CD4-positive, alpha-beta T cell (primary cell): ENCODE measurements at places on chromosomes 3 and 15.

DNA sequence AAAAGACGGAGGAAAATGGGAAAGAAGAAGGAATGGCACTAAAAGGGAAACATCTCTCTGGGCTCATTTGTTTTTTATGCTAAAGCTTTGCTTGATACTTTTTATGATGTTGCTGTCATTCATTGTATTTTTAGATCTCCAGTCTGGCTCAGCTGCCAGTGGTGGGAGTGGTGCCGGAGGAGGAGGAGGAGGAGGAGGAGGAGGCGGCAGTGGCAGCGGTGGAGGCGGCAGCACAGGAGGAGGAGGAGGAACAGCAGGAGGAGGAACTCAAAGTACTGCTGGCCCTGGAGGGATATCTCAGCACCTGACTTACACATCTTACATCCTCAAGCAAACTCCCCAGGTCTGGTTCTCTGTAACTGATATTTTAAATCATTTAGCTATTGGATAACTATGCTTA is 49.6 kb downstream of the MAP6D1 start:
- DNase-seq: no peak

GRCh38 chr3:69339760-69340159 is 46.1 kb downstream of the FRMD4B start:
- no peak for DNase-seq

DNA sequence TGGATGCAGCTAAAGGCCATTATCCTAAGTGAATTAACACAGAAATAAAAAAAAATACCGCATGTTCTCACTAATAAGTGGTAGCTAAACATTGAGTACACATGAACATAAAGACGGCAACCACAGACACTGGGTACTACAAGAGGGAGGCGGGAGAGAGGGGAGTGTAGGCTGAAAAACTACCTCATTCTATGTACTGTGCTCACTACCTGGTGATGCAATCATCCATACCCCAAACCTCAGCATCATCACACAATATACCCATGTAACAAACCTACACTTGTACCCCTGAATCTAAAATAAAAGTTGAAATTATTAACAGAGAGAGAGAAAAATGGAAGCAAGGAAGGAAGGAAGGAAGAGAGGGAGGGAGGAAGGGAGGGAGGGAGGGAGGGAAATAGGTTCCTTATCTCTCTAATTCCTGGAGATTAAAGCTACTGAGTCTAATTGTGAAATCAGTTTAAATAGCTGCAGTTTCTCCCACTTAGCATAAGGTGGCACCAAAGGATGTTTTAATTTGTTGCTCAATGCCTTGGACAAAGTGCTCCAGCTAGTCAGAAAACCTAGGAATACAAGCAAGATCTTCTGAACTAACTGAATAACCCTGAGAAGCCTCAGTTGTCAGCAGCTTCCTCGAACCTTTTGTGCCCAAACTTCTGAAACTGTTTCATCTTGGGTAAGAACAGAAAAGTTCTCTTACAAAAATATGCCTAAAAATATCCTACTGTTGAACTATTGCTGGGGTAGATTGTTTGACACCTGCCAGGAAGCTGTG is 79.4 kb upstream of the ATP11B start:
- DNase-seq: no peak

GRCh38 chr15:92056875-92057274 is 203.4 kb downstream of the SLCO3A1 start:
- DNase-seq: no peak

DNA sequence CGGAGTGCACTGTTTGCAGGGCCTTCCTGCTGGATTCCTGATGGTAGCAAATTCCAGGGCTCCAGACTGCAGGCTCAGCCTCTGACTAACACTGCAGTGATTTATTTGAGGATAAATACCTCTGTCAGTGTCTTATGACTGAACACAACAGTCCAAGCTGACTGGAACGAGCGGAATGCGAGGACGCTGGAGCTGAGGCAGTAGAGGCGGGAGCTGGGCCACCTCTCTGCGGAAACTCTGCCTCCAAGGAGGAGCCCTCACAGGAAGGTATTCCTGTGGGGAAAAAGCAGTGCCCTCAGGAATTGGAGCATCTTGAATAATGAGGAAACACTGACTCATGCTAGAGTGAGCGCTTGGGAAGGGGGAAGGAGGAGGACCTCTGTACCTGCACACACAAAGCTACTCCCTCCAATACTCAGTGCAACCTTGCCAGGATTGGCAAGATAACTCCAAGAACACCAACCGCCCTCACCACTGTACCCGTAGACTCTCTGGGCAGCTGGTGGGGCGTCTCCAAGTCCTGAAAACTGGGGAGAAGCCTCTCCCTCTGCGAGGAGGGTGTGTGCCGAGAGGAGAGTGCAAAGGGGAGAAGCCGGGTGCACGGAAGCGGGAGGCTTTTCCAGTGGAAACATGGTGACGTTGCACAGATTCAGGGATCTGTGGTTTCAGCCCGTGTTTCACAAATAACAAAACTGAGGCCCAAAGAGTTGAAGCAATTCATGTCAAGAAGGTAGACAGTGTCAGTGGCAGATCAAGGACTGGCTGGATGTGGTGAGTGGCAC is 43.0 kb downstream of the VGLL4 start:
- DNase-seq: no peak

- no peak for DNase-seq
These were observed 33.1 kb downstream of the NBEAL2 start for GRCh38 chr3:47012342-47013230.

DNA sequence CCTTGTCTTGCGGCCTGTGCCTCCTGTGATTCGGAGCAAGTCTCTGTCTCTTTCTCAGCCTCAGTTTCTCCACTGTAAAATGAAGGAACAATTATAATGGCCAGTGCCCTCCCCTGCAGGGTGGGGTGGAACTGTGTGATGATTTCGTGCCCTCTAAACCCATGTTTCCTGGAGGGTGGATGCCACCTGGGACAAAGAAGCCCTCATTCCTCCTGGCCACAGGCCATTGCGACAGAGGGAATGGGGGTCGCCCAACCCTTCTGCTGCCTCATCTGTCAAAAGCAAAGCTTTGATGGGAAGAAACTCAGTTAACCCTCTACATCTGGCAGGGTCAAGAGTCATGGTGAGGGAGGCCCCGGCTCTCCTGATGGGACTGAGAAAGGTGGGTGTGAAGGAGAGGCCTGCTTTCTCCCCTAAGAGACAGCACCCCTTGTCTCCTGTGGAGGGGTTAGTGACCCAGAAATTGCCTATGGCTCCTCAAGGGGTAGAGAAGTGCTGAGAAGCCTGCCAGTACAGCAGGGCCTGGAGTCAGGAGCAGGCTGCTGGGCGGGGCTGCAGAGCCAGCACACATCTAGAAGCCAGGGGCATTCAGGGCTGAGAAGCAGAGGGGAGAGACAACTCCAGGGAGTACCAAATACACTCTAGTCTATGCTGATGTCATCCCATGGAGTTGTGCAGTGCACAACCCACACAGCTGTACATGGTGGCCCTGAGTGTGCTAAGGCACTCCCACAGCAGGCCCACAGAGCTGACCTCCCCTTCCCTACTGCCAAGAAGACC is 61.0 kb downstream of the PLXNA1 start:
- DNase-seq: no peak

- no peak for DNase-seq
These were observed 293.0 kb upstream of the SOX14 start for GRCh38 chr3:137471130-137471529.

DNA sequence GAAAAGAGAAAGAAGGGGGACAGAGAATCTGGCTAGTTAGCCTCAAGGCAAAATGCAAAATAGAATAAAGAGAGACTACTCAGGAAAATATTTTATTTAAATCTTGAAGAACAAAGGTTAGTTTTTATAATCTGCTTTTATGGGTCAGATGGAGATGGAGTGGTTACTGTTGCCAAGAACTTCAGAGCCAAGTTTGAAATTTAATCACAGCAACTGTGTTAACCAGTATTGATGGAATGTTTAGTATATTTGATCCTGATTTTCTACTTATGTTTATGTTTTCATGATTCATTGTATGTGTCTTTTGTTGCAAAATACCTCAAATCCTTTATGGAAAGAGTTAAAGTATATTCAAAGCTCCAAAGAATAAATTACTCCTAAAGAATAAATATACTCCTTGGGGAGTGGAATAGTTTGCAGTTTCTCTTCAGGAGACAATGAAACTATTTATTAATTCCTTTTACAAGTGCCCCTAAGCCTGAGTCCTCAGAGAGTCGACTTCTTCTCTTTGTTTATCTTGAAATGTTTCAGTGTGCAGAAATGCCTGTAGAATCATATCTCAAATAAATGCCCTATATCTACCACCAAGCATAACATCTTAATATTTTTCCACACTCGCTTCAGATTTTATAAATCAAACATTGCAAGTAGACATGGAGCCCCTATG is 60.9 kb upstream of the THSD4 start:
- DNase-seq: no peak

DNA sequence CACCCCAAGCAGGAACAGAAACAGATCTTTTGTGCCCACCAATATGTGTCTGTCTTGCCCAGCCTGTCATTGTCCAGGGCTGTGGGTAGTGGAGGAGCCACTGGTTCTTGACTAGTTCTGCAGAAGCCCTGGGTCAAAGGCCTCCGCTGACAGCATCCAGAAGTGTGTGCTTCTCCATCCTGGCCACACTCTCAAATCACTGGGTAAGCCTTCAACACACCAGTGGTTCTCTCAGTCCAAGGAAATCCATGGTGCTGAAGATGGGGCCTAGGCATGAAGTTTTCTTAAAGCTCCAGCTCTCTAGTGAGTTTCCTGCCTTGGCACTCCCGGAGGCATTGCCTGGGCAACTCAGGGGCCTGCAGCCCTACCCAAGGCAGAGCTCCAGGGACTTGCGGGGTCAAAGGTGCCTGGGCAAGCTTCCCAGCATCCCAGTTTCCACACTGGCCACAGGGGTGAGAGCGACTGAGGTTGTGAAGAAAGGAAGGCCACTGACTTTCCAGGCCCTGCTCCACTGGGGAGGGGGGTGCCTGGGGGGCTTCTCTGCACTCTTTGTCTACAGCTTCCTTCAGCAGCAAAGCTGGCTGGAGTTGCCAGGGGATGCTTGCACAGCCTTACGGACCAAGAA is 37.9 kb upstream of the RPL32 start:
- DNase-seq: no peak

- no peak for DNase-seq
These were observed 42.3 kb upstream of the MUC4 start for GRCh38 chr3:195853996-195854395.

GRCh38 chr15:43212299-43212698 is 8.5 kb downstream of the EPB42 start:
- no peak for DNase-seq

DNA sequence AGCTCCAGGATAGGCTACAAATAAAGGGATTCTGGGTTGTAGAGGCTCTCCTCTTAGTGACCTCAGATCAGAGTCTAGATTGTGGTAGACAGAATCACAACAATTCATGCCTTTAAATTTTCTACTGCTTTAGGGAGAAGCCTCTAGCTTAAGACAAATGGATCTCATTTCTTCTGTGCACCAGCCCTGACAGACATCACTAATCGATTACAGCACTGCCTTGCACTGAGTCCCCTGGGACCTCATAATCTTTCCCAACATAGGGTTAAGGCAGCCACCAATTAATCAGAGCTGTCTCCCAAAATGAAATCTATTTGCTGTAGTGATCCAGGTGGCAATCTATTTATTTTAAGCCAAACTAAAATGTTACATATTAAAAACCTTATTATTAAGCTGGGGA is 436.5 kb upstream of the WNT5A start:
- no peak for DNase-seq

- DNase-seq: no peak
These were observed 70.8 kb downstream of the DNAJC13 start for GRCh38 chr3:132488151-132488550.

DNA sequence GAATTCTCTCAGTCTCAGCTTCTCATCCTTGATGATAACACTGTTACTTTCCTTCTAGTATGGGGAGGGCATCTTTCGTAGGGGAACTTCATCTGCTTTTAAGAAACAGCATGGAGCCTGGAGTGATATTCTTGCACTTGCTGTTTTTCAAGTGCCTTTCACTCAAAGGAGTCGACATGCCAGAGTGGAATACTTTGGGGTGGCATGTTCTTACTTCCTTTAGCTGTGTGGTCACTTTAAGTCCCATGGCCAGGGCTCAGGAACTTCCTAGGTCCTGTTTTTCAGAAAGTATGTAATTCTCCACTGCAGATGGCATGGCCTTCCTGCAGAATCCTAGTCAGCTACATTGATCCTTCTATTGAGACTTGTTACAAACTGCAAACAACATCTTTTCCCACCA is 28.1 kb upstream of the CDCP1 start:
- no peak for DNase-seq

GRCh38 chr3:125331243-125331642 is 43.9 kb downstream of the ZNF148 start:
- DNase-seq: no peak

- no peak for DNase-seq
These were observed 44.8 kb upstream of the SLC41A3 start for GRCh38 chr3:126128504-126129397.
